ENCODE measurements at places on chromosomes 7 and 10. TPM values are rescaled to one million over a fixed set of nuclear protein-coding genes. Genes with fewer than 3 reads are reported as not detected.

The PNLIP gene
- total RNA-seq, result not detected

The ATOH7 gene
- total RNA-seq, result 0.23 TPM

The SVIL gene
- 27.0 TPM for total RNA-seq

The ZNF804B gene
- not detected for total RNA-seq

The NXPH1 gene
- not detected for total RNA-seq

The GIMAP7 gene
- total RNA-seq, result not detected

Data from A375 (cell line).